Activated CD4-positive, alpha-beta memory T cell treated with anti-CD3 and anti-CD28 coated beads for 36 hours (primary cell): ENCODE measurements at places on chromosomes 12 and 14.
A peak's percentile ranks its signal among the peaks of the same experiment; 100 is the strongest.

- no peak for DNase-seq
Measured at GRCh38 chr14:48568688-48569087, 893.3 kb upstream of the MDGA2 start.

DNA sequence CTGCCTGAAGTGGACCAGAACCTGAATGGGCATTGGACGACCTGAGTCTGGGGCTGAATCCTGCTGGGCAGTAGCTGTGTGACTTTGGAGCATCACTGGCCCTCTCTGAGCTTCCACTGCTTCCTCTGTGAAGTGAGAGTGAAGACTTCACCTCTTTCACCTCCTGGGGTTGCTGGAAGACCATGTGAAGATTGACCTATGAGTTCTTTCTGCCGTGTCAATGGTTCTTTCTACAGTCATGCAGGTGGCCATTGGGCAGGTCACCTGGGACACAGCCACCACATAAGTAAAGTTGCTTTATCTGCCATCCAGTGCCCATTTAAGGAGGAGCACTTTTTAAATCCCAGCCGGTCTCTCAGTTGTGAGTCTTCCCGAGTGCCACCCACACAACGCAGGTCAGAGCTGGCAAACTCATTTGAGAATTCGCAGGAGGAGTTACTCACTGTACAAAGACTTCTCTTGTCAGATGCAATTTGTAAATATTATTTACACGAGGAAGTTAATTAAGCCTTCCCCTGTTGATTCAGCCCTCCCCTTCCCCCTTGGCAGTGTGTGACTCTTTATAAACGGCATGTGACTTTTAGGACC, 74.8 kb upstream of the TCL1B start:
- DNase-seq: no peak

- no peak for DNase-seq
Measured at GRCh38 chr14:74963705-74964271, 8.4 kb upstream of the PGF start.

DNA sequence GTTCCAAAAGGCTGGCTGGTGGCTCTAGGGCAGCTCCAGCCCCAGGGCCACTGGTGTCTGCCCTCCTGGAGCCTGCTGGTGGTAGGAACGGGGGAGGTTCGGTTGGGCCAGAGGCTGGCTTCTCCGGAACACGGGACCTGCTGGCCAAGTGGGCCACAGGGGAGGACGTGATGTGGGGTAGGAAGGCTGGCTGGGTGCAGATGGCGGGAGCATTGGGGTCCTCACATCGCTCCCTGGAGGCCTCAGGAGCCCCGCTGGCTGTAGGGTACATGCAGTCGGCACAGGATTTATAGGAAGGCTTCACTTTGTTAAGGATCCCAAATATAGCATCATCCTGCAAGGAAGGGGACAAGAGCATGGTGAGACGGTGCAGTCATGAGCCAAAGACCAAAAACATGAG, 57.6 kb upstream of the CORO1C start:
- DNase-seq: no peak

GRCh38 chr12:108559748-108560147, 1.2 kb downstream of the SART3 start:
- peak; percentile 19 for DNase-seq
